ENCODE measurements at places on chromosomes 2 and 18. TPM values are rescaled to one million over a fixed set of nuclear protein-coding genes. Genes with fewer than 3 reads are reported as not detected.

ACVR1 gene
- total RNA-seq: 46.5 TPM

CCDC102B gene
- total RNA-seq: 1.1 TPM

TSHZ1 gene
- 13.5 TPM for total RNA-seq

ZNF521 gene
- not detected for total RNA-seq

DSG4 gene
- total RNA-seq: not detected

DOK6 gene
- not detected for total RNA-seq

LPIN2 gene
- total RNA-seq: 91.8 TPM

CXCR2 gene
- not detected for total RNA-seq

CMPK2 gene
- 7.4 TPM for total RNA-seq

SLC39A6 gene
- 54.4 TPM for total RNA-seq

RBFA gene
- 48.5 TPM for total RNA-seq

OR6B2 gene
- total RNA-seq: not detected

Data from activated T-helper 1 cell treated with anti-CD3 and anti-CD28 coated beads, Interleukin-12 subunit alpha, Interleukin-12 subunit beta, Interleukin-2, Interleukin-4 antibody, amounts not matched to agents 30 ng/mL and 10 ng/mL and 1 ng/mL, durations not matched to agents 14 hours and 24 hours and 36 hours (primary cell).